ENCODE measurements at places on chromosomes 2 and 18.

- no peak for ATAC-seq
Measured at GRCh38 chr2:239918749-239919148, 106.4 kb downstream of the NDUFA10 start.

- ATAC-seq, result no peak
Measured at GRCh38 chr2:10426726-10427617, 21.2 kb downstream of the ODC1 start.

- no peak for ATAC-seq
Measured at GRCh38 chr2:226080334-226080733, 680.8 kb downstream of the NYAP2 start.

- peak; percentile 50 for ATAC-seq
Measured at GRCh38 chr2:189609423-189609816, 28.8 kb upstream of the SLC40A1 start.

- ATAC-seq, result no peak
Measured at GRCh38 chr2:8541223-8541622, 140.6 kb upstream of the ID2 start.

DNA sequence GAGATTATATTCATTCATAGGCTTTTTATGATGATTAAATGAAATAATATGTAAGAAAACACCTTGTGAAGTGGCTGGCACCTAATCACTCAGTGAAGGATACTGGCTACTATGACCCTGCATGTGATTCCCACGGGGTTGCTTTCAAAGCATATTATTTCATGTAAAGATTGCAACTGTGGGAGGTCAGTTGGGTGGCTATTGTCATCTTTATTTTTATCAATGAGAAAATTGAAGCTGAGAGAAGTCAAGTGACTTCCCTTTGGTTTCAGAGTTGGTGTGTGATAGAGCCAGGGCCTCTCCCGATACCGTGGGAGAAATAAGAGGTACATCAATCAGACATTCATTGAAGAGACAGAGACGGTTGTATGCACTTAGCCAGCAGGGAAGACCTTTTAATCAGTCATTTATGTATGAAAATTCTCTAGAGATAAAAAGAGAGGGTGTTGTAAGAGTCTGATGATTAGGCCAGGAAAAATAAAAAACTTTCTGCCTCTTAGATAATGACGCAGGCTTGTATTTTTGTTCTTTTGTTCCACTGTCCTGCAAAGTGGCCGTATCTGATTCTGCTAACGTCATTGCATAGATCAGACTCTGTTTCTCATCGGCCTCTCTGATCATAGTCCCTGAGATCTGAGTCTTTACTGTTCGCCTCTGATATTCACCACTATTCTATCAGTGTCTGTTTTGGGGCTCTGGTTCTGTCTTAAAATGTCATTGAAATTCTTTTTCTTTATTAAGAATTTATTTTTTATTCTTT is 50.5 kb downstream of the QPCT start:
- ATAC-seq, result no peak
